ENCODE measurements at places on chromosomes 2 and 18.

- DNase-seq, result no peak
These were observed 206.9 kb upstream of the SIX2 start for GRCh38 chr2:45216118-45216517.

- DNase-seq, result no peak
These were observed 7.2 kb downstream of the SLC66A2 start for GRCh38 chr18:79944126-79944731.

- DNase-seq, result no peak
These were observed 52.2 kb upstream of the PTPRM start for GRCh38 chr18:7514796-7515440.

DNA sequence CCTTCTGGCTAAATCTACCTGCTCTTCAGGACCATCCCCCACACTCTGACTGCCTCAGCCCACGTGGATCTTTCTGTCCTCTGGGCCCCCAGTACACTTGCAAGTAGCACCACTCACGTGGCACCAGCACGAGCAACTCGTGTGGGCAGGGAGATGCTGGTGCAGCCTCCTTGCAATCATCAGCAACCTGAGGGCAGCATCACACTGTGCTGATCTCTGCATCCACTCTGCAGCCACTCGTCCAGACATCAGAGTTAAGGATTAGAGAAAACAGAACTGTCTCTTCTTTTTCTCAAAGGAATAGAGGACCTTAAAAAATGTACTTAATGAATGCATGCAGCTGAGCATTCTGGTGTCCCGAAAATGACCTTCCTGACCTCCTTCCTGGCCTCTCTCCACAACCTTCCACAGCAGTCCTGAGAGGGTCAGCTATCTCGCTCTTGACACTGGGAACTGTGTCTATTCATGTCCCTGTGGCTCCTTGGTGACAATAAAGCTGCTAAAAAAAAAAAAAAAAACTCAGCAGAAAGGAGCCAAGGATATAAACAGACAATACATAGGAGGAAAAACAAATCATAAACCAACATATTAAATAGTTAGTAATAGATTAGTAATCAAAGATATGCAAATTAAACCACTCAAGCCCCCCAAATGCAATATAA lies 145.9 kb downstream of the ZBTB7C start:
- DNase-seq, result no peak

DNA sequence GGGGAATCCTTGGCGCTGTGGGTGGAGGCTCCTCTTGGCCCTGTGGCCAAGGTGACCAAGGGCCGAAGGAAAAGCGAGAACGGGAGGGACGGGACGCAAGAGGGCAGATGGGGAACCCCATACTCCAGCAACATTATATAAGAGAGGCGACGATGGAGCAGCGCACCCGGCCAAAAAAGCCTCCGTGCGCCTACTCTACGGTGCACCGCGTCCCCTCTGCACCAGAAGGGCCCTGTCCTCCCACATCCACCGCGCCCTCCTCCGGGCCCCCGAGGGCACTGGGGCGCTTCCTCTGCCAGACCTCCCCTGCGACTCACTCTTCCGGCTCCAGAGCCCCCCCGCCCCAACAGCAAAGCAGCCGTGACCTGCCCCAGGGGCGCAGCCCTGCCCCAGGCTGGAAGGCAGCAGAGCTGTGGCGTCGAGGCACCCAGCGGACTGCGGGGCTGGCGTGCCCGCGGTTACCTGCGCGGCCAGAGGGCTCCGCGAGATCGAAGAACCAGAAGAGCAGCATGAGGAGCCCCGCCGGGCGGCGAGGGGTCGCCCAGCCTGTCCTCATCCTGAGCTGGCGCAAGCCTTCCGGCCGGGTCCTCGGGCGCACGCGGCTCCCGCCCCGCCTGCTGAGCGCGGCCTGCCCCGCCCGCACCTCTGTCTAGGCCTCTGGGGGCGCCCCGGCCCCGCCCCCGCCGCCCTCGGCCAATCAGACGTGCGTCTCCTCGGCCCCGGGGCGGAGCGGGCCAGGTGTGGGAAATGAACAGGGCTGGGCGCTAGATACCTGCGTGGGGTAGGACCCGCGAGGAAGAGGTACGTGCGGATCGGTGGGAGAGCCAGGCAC lies 106.3 kb upstream of the CD302 start:
- peak; percentile 67 for DNase-seq

DNA sequence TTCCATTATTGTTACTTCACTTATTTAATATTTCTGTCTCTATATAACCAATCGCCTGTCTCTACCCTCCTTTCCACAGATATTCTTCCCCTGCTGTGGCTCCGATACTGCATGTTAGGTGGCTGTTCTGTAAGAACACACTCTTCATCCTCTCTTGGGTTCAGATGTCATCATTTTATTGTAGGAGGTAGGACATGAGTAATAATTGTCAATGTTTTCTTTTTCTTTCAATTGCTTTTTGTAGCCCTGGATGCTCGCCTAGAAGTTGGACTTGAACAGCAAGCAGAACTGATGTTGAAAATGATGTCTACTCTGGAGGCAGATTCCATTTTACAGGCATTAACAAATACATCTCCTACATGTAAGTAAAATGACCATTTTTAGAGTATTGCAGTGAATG lies 128.6 kb downstream of the BIRC6 start:
- no peak for DNase-seq

DNA sequence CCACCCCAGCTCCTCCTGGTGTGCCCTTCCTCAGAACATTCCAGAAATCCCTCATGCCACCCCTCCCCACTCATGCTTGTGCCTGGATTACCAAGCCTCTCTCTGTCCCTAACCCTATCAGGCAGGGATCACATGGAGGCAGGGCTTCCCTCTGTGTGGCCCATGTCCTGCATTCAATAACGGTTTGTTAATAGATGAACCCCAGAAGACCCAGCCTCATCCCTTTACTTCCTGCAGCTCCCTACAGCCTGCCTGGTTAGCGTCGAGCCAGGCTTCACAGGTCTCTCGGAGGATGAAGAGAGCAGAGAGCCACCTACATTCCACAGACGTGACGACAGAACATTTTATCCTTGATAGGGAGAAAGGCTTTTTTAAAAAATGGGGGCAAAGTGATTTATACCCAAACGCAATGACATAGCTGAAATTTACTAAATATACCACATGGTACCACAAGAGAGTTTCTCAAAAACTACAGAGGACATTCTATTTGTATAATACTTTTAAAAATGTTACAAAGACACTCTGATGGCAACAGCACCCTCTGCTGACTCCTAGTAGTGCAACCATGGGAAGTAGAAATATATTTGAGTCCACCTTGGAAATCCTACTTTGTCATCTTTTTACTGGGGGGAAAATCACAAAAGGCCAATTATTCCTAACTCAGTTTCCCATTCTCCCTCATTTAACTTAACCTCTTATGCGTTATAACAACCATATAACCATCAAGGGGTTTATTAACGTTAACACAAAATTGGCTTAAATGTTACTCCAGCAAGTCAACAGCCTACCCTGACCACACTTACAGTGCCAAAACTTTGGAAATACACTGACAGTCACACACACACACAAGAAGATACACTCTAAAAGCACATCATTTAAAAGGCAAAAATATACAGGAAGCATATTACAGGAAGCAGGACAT lies 30.7 kb downstream of the FBXO15 start:
- DNase-seq, result peak; percentile 5

DNA sequence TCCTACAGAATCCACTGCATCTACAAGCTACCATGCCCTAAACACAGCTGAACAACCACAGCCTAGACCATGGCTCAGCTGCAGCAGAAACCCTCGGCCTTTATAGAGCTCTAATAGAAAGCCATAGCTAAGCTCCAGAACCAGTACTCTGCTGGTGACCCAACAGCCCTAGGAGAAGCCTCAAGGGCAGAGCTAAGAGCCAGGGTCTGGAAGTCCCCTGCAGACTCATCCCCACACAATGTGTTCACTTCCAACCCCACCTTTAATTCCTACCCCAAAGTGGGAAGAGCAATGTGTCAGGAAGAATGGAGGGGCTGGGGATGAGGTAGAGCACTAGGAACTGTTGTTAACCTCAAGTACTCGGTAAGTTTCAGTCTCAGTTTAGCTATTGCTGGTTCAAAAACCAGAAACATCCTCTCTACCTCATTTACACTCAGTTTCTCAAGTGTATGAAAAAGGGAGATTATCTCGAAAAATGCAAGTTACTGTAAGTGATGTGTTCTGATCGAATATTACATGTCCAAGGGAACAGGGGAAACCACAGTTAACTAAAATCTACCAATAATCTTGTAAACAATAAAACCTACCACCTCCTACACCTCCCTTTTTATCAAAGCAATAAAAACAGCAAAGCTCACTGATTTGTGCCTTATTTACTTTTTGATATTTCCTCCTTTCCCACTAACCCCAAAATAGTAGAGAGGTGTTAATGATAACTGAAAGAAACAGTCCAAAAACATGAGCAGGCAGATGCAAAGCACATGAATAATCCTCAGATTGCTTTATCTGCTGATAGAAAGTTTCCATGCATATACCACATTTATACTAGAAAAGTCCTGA lies 36.2 kb downstream of the THADA start:
- DNase-seq, result no peak

DNA sequence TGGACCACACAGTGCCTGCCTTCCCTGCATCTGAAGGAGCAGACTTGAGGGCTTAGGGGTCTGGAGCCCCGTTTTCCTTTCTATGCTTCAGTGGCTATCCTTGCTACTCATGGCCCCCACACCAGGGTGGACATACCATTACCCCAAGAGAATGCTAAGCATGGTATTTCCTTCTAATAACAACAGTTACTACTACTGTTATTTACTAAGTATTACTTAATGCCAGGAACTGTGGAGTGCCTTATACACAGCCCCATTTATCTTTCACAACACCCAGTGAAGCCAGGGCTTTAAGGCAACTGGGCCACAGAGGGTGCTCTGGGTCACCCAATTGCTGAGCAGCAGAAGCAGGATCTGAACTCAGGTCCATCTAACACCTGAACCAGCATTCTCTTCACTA lies 5.8 kb upstream of the PAX8 start:
- DNase-seq, result no peak

GRCh38 chr18:70576276-70577022 lies 287.6 kb downstream of the SOCS6 start:
- no peak for DNase-seq

- no peak for DNase-seq
These were observed 225.8 kb upstream of the ZNF804A start for GRCh38 chr2:184372484-184372883.

- DNase-seq, result no peak
These were observed 71.3 kb downstream of the SOWAHC start for GRCh38 chr2:109685453-109685852.

DNA sequence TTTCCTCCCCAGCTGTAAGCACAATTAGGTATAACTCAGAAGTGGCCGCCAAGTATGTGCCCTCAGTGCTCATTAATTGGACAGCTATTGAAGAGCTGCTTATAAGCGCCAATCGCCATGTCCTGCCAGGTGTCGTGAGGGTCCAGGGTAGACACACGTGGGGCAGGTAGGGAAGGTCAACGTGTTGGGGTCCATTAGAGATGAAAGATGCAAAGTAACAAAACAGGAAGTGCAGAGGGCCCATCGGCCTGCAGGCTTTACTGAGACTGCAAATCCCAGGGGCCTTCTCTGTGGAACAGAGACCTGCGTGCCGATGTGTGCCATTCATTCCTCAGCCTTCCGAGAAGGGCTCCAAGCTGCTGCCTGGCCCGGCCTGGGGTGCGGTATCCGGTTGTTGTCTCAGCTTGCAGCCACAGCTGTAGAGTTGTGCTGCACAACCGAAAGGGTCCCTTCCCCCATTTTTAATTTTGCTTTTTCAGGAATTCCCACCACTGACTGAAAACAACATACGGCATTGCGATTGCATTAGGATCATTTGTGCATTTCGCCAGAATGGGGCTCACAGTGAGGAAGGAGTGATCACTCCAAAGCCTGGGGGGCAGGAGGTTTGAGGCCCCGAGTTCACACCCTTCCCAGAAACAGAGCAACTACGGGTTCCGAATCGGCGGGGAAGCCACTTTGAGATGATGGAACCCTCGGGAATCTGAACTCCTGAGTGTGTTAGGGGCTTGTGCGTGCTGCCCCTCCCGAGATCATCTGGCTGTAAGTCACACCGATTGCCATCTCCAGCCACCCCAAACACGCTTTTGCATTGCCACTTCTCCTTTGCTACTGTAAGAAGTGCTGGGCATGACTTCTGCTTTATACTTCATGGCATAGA lies 94.3 kb downstream of the TSHZ1 start:
- no peak for DNase-seq

DNA sequence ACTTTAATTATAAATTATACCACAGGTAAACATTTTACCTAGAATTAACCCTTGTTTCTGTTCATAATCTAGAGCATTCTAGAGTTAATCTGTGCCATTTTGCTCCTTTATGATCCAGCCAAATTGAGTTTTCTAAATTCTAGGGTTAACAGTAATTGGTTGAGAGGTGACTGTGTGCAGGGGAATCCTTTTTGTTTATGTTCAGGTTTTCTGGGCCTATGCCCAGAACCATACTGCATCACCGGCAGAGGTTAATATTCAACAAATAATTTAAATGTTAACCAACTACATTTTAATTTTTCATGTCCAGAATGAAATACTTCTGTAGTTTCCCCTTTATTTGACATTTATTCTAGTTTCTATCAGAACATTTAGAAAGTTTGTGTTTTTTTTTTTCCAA lies 32.3 kb downstream of the CARF start:
- DNase-seq, result no peak

GRCh38 chr2:165402162-165402561 lies 67.3 kb upstream of the CSRNP3 start:
- DNase-seq, result no peak

DNA sequence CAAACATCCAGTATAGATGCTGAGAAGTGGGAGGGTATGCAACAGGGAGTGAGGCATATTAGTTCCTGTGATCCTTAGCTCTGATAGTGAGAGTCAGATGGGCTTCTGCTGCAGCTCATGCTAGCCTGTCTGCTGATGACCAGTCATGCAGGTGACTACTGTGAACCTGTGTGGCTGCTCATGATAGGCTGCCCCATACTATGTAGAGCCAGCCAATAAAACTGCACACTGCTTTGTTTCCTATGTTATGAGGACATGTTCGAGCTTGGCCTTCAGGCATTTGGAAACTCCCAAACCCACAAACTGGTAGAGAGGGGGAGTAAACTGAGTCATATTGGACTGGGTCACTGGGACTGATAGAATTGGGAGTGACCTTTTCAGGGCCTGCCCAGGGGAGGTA lies 20.1 kb upstream of the SERPINE2 start:
- no peak for DNase-seq

DNA sequence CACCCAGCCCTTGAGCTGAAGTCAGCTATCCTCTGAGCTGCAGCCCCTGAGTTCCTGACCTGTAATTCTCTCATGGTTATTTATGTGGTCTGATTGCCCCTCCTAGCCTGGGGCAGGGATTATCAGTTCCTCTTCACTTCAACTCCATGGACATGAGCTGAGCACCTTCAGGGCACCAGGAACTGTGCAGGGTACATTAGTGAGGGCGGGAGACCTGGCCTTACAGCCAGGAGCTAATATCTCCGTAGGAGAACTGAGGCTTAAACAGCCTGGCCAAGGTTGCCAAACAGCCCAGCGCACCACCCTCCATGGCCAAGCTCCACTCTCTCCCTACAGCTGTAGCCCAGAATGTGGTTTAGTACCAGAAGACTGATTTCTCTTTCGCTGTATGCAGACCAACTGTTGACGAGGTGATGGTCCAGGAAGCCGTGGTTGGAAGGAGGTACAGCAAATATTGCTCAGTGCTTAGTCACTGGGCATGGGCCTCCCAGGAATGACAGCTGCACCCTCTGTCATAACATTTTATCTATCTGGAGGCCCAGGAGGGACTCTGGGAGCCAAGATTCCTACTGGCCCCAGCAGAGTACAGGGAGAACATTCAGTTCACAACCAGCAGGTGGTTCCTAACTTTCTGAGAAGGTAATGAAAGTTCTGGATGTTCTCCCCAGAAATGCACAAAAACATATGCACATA lies 228.7 kb upstream of the SIX2 start:
- no peak for DNase-seq

GRCh38 chr2:204691911-204692510 lies 146.7 kb downstream of the PARD3B start:
- no peak for DNase-seq

- no peak for DNase-seq
These were observed 63.0 kb upstream of the SMAD2 start for GRCh38 chr18:47993409-47993808.

All from T-helper 1 cell (primary cell).